Right lung (tissue), 10 donors: ENCODE measurements at places on chromosomes 2 and 18. TPM values are rescaled to one million over a fixed set of nuclear protein-coding genes. Genes with fewer than 3 reads are reported as not detected.

LTBP1 gene
- polyA plus RNA-seq = 47.5 TPM

EFEMP1 gene
- 176 TPM for polyA plus RNA-seq

GRCh38 chr2:12236136-12236844 lies 480.4 kb upstream of the TRIB2 start:
- no peak for DNase-seq

DNA sequence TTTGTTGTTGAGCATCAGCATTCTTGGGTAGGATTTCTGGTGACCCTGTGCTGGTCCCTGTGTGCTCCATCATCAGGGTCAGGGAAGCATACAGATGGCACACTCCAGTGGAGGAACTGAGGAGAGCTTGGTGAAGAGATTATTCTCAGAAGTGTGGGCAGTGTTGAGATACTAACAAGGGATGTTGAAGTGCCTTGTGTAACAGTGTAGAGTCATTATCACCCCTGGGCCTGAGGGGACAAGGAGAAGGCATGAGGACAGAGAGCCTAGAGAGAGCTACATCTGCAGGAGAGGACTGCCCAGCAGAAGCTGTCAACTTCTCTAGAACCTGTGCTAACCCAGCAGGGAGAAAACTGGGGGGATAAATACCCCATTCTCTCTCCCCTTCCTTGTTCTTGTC lies 189.0 kb downstream of the PLCL1 start:
- no peak for DNase-seq

DNA sequence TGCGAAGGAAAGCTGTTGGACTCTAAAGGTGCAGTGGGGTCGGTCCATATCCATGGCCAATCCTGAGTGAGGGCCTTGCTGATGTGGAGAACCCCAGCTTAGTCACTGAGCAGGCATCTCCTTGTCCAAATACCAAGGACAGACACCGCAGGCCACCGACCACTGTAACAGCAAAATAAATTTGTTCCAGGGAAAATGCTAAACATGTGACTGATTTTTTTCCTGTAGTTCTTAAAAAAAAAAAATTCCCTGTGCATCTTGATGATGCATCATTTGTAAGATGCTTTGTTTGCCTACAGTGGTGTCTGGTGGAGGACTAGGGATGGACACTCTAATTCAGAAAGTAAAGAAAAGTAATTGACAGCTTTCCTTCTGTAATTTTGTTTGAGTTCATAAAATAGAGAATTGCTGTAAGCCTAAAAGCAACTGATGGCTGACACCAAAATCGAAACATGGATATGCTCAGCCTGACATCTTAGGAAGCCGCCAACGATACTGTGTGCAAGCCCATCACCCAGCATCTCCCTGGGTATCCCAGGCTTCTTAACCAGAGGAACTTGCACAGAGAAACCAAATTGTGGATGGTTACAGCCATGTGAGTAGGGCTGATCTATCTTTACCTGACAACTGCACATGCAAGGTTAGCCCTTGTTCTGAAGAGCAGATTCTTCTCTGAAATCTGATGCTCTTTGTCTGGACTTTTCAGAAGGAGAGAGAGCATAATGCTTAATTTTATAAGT lies 188.6 kb downstream of the ARL4C start:
- no peak for DNase-seq

- no peak for DNase-seq
Observed at GRCh38 chr2:200305797-200306195, 697 bp upstream of the SPATS2L start.

HSBP1L1 gene
- polyA plus RNA-seq = 28.7 TPM

GRCh38 chr2:235106874-235107639 lies 155.2 kb downstream of the SH3BP4 start:
- DNase-seq = peak; percentile 33

GRCh38 chr18:34971313-34971712 lies 69.9 kb upstream of the MAPRE2 start:
- DNase-seq = no peak

- DNase-seq = no peak
Observed at GRCh38 chr2:74008761-74009395, 24.2 kb downstream of the TET3 start.

RAB31 gene
- polyA plus RNA-seq = 31.2 TPM

DNA sequence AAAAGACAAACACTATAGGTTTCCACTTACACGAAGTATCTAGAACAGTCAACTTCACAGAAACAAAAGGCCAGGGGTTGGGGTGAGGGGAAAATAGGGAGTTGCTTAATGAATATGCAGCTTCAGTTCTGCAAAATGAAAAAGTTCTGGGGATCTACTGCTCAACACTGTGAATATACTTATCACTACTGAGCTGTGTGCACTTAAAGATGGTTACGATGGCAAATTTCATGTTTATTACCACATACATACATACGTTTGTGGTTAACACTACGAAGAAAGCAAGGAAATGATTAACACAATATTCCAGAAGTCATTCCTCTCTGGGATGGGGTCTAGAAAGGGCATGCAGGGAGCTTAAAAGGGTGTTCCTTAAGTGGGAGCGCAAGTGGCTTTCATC lies 19.3 kb downstream of the MBOAT2 start:
- DNase-seq = no peak

DNA sequence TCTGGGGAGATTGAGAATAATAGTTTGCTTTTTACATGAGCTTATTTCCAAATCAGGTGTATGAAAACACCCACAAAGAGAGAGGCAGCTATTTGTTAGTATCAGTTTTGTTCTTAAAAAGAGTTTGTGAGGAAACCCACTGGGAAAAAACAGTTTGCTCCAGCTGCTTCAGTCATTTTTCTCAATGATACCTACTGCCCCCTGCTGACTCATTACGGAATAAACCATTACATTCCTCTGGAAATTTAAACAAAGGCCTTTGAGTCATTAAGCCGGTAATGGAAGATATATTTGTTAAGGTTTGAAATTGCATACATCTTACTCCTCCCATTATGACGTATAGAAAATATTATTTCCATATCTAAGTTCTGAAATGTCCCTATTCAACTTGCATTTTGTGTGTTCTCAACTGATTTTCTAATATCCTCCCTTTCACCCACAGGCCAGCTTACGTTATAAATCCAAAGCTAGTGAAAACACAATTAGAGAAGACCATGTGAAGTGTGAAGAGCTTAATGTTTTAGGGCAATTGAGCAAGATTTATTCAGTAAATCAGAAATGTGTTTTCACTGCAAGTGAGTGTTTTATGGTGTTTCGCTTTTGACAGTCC lies 761.6 kb downstream of the DSC3 start:
- DNase-seq = no peak

ZNF516 gene
- polyA plus RNA-seq = 50.9 TPM

- DNase-seq = no peak
Observed at GRCh38 chr2:67867735-67868134, 195.1 kb downstream of the C1D start.

DNA sequence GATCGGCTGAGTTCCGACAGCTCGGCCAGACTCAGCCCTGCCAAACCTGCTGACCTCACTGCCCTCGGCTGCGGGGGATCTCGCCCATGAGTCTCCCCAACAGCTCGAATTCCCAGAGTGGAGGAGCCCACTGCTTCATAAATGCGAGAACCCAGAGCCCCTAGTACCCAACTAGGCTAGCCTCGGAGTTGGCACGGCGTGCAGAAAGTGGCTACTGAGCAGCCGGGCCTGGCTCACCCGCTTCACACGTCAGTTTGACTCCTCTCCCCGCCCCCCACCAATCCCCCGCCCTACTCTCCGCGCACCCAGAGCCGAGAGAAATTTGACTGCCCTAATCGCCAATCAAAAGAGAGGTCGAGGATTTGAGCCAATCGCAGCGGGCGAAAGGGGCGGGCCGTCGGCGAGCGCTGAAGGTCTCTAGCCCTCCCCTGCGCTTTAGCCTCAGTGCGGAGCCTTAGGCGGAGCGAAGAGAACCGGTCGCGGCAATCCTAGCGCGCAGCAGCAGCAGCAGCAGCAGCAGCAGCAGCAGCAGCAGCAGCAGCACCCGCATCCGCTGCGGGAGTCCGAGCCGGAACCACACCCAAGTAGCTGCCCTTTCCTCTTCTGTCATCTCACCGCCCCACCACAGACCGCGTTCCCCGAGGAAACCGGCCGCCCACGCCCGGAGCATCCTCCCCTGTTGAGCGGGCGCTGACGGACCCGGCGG lies at the start of gene GLS:
Gene GLS (plus strand): TSS at position 444 of the 706 bp plus-strand sequence. CDS start 264 bp downstream, outside the sequence.
- peak; percentile 97 for DNase-seq

CYB5A gene
- 265 TPM for polyA plus RNA-seq

FZD7 gene
- 33.4 TPM for polyA plus RNA-seq

- DNase-seq = no peak
Observed at GRCh38 chr2:130388221-130388907, 32.5 kb downstream of the PTPN18 start.

FAM110C gene
- 4.1 TPM for polyA plus RNA-seq

DNA sequence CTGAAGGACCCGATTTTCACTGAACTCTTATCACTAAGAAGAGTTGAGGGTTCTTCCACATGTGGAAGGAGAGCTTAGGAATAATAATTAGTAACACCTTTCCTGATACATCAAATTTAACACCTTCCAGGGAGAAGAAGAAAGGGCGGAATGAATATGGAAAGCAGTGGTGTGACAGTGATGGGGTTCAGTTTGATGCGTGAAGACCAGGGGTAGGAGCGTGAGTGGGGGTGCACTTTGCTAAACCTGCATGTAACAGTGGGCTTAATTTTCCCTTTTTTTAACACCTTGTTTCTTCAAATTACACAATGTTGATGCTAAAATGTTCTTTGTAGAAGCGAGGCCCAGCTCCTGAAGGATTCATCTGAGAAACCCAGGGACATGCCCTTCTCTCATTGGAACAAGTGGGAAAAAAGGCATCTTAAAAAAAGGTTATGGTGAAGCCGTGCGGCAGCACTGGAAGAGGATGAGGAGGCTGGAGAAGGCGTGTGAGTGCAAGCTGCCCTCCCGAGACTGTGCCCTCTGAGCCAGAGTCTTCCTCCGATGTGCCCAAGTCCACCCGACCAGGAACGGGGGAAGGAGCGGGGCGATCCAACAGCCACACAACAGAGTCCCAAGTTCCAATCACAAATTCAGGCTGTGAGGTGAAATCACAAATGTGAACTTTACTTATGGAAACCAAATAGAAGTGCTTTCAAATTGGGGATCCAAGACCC lies 80.8 kb downstream of the MBP start:
- DNase-seq = no peak

- no peak for DNase-seq
Observed at GRCh38 chr2:68825866-68826265, 45.3 kb downstream of the BMP10 start.

OBSL1 gene
- 140 TPM for polyA plus RNA-seq

GKN1 gene
- polyA plus RNA-seq = not detected

GRCh38 chr2:225637259-225637658 lies 237.7 kb downstream of the NYAP2 start:
- DNase-seq = peak; percentile 2
